ENCODE measurements at places on chromosomes 7 and 10.

- no peak for DNase-seq
Observed at GRCh38 chr10:112917681-112918080, 32.4 kb upstream of the TCF7L2 start.

- DNase-seq: no peak
Observed at GRCh38 chr7:75875113-75876080, 3.4 kb upstream of the RHBDD2 start.

DNA sequence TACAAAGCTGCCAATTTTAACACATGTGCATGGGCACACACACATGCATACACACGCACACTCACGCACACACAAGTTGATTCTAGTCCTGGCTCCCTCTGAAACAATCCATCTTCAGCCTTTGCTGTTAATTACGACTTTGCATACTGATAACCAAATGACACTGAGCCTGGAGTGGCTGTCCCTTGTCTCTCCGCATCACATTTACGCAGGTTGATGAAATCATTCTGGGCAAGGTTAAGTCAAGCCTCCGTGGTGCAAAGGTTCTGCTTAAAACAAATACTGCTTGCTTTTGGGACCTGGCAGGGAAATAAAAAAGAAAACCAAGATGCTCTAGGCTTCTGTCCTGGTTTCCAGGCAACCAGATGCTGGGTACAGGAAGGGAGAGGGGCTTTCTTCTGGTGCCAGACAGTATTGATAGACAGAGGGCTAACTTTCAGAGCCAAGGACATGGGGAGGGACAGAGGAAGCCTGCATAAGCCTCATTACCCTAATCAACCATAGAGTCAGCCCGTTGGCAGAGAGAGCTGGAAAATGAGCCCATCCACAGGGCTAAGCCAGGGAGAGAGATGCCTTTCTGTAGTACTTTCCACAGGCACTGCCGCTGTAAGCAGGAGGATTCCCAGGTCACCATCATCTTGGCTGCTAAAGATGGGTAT, 233.0 kb downstream of the WDR11 start:
- no peak for DNase-seq

- no peak for DNase-seq
Observed at GRCh38 chr7:127375631-127376030, 16.9 kb downstream of the ZNF800 start.

DNA sequence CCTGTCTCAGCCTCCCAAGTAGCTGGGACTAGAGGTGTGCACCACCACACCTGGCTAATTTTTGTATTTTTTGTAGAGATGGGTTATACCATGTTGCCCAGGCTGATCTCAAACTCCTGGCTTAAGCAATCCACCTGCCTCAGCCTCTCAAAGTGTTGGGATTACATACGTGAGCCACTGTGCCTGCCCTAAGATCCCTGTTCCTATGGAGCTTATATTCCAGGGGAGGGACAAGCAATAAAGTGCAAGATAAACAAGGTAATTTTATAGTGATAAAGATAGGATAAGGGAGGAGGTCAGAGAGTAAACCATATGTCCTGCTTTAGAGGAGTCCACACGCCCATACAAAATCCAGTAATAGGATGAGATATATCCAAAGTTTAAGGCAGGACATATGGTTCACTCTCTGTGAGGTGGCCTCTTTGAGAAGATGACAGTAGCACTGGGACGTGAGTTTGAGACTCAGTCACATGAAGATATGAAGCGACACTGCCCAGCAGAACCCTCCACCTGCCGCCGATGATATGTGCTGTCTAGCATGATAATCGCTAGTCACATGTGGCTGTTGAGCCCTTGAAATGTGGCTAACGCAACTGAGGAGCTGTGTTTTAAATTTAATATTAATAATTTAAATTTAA, 113.5 kb upstream of the PDCD4 start:
- DNase-seq: no peak

GRCh38 chr7:158260567-158261361, 326.9 kb downstream of the PTPRN2 start:
- DNase-seq: no peak

GRCh38 chr7:10022480-10022879, 951.2 kb upstream of the PHF14 start:
- no peak for DNase-seq

GRCh38 chr7:154942691-154943090, 60.2 kb downstream of the PAXIP1 start:
- no peak for DNase-seq

DNA sequence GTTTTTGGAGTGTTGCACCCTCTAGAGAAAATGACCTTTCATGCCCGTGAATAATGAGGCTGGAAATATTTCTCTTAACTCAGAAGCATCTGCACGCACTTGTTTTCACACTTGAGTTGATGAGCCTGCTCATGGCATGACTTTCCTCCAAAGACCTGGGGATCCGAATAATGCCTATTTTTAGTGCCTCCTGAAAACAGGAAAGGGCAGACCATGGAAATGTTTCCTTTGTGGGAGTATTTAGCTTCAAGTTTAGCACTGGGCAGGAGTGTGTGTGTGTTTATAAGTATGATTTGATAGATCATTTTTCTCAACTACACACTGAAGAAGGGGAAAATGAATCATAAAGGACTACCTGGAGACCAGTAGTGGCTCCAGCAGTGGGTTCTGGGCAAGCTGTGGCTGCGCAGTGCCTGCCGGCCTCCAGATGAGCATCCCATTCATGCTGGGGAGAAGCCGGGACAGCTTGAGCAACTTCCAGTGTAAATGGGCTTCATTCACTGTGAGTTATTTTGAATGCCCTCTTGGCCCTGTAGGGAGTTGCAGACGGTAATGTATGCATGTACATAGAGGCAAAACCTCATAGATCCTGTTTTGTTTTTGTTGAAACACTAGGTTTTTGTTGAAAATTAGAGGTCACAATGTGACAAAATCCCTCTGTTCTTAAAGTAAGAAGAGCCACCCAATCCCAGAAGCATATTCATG, 117.8 kb upstream of the INSYN2A start:
- no peak for DNase-seq

DNA sequence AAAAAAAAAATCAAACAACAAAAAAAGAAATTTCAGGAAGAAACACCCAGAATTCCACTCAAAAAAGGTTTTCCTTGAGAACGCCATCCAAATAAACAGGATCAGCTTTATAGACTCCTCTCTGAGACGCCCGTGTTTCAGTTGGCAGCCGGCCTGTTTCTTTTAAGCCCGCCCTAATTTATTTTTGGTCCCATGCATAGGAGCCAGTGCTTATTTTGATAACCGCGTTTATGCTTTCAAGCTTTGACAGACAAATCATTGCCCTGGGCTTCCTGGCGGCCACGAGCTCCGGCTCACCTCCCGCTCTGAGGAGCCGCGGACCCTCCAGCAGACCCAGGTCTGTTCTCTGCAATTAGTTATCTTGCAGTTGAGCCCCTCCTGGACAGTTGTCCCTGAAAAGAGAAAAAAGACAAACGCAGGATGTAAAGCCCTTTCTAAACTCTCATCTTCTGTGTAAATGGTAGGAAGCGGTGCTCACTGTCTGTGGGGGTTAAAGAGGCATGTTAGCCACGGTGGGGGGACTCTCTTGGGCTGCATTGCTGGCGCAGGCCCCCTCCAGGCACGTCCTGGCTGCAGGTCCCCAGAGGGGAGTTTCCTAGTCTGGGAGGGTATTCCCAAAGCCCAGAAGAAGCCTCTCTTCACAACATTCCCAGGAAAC, 22.2 kb upstream of the UNCX start:
- DNase-seq: no peak

Data from AML-193 (cell line).